HT1080 (cell line): ENCODE measurements at places on chromosomes 7 and 10.

GRCh38 chr10:80170641-80171040, 34.7 kb downstream of the ANXA11 start:
- no peak for DNase-seq

DNA sequence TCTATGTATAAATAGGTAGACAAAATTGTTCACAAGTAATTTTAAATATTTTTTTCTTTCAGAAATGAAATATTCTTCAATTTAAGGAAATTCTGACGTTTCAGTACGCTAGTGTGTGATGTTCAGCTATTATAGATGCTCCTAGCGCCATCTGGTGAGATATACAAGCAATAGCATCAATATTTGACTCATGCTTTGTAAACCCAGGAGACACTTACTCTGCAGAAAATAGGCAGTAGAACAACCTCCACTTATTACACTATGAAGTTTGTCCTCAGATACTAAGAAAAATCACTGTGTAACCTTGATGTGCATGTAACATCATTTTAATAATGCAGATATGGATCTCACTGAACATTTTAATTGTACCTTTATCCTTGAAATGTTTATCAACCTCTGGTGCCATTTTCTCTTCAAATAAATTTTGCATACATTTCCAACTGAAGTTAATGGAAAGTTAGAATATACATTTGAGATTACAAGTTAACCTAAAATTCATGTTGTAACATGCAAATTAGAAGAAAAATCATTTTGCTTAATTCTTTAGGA, 151.5 kb upstream of the FAM3C start:
- peak; percentile 58 for DNase-seq

DNA sequence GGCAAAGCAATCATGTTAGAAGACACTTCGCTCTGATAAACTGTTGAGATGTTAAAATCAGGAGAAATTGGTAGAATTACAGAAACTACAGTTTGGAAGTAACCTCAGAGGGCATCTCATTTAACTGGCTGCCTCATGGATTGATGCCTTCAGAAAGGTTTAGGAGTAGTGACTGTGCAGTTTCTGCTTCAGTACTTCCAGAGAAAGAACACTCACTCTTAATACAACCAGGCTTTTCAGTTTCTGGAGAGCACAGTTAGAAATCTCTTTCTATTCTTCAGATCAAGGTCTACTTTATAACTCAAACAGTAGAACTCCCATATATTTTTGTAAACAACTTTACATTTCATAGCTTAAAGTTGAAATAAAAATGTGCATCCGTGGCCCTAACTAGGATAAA, 1358.9 kb upstream of the LRRTM3 start:
- no peak for DNase-seq

DNA sequence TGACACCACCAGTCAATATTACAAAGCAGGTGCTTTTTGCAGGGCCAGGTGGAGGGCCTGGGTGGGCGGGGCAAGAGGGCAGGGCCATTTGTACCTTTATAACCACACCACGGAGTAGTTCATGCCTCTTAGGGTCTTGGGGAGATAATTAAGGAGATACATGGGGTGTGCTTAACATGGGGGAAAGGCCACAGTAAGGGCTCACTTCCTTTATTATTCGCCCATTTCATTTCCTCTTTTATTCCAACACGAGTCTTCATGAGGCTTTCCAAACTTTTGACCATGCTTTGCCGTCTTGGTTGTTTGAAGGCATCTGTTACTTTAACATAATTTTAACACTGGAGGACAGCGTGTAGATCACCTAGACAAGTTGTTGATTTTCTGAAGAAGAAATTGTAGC, 33.3 kb upstream of the LYZL2 start:
- no peak for DNase-seq

DNA sequence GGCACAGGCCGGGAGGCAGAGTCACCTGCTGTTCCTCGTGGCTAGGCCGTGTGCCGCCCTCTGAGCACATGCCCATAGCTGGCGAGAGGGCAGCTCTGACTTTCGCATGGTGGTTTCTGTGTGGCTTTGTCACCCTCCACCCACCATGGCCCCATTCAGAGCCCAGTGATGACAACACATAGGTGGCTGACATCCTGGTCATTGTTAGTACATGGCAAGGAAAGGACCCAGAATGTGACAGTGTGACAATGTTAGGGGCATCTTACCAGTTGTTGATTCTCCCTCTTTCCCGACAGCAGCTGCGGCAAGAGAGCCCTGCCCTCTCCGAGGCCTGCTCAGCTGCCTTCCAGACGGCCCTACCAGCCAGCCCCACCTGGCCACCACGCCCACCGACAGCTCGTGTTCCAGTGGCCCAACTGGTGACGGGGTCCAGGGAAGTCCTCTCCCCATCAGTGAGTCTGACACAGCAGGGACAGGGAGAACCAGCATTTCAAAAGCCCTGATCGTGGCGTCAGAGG, 52.2 kb downstream of the ZNF467 start:
- DNase-seq, result no peak

DNA sequence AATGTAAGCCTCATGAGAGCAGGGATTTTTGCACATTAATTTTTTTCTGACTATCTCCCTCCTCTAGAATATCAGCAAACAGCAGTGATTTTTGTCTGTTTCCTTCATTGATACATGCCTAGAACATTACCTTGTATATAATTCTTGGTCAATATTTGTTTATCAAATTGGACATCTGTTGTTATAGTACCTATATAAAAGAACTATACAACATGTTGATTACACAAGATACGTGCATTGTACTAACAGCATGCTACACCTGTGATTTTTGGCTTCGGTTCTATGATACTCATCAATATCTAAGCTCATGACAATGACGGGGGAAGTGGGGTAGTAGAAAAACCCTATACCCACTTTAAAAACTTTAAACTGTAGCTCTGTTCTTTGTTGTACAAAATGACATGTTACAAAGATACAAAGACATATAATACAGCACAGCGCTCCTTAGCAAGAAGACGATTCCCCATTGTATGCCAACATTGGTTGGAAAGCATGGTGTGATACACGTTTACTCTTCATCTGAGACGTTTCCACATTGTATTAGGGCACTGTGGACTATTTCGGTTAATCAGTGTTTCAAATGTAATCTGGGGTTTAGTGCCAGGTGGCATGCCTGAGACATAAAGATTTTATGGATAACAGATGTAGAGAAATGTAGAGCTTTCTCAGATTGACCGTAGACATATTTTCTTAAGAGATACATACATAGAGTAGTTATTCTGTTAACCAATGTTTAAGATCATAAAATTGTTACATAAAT, 70.5 kb upstream of the FOXP2 start:
- no peak for DNase-seq

DNA sequence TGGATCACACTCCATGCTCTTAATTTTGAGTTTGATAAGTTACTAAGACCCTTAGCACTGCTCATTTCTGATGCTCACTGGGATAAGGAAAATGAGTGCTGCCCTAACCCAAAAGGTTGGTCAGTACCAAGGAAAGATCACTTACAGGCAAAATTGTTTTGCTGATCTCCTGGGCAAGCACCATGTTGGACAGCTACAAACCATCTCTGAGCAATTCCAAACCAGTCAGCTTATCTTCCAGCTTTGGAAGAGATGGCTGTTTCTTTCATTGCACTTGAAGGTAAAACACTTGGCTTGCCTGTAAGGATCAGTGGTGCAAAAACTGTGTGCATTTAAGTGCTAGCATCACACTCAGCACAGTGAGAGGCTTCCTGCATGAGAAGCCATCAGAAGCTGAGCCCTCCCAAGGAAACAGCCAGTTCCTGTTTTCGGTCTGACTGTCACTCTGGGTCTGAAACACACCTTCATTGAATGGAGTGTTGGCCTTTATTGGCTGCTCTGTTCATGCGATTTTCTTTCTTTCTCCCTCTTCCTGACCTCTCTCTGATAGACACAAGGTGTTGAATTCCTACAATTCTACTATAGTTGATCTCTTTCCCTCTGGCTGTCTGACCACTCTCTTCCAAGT, 126.4 kb upstream of the GHITM start:
- DNase-seq, result no peak

DNA sequence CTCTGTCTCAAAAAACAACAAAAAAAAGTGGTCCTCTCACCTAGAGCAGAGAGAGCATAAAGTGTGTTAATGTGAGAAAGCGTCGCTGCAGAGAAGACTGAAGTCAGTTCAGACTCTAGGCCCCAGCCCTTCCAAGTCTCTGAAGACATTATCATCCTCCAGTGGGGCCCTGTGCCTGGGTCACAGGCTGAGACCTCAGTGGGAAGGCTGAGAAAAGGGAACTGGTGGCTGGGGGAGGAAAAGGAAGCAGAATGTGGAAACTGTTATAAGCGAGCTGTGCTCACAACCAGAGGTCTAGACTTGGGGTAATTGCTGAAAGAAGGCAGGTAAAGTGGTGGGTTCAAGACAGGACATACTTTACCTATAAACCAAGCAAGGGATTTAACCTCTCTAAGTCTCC, 4.9 kb upstream of the RRP12 start:
- no peak for DNase-seq

GRCh38 chr7:98315318-98315993, 34.0 kb downstream of the BRI3 start:
- no peak for DNase-seq

DNA sequence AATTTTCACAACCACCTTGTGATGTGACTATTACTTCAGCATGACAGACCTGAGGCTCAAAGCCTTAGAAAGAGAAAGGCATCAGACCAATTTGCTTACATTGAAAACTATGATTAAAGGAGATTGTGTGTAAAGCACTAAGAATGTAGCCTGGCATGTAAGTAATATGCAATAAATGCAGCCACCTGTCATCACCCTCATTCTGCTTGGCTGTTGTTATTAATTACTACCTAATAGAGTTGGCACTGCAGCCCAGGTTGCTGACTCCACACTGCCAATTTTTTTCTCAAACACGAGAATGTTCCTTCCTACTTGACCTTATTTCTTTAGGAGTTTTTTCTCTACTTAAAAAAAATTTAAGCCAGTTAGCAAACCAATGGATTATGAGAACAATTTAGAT, 61.2 kb upstream of the NPVF start:
- DNase-seq, result no peak

- no peak for DNase-seq
Observed at GRCh38 chr10:482051-482501, 207.4 kb downstream of the DIP2C start.

DNA sequence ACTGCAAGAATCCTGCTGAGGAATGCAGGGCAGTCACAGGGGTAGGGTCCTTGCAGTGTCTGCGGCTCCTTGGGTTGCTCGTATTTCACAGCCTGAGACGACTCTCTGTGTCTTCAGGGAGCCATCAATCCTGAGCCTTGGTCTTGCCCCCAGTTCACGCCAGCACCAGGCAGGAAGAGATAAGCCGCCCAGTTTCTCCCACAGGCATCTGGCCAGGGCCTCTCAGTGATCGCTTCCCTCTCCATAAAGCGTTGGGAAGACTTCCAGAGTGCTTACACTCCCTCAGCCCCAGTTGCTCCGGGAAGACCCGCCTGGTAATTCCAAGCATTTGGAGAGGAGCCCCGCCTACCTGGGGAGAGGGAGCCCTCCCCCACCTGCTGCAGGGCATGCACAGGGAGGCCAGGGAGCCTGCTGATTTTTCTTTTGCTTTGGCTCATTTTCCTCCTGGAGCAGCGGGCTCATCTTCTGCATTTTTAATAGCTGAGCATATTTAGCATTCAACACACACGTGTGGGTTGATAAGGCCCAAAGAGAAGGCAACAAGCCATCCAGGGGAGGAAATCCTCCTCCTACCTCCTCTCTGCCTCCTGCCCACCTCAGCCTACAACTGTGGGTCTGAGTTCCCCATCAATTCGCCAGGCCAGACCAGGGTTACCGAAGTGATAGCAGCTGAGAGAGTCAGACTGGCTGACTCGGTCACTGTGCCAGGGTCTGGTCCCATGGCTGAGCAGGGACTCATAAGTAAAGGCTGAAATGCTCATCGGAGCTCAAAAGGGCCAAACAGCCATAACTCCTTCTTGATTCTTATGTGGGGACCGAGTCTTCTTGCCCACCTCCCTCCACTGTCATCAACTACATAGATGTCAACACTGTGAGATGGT, 74.4 kb upstream of the EFCAB10 start:
- no peak for DNase-seq

- no peak for DNase-seq
Observed at GRCh38 chr10:124040451-124041188, 52.8 kb downstream of the CHST15 start.

DNA sequence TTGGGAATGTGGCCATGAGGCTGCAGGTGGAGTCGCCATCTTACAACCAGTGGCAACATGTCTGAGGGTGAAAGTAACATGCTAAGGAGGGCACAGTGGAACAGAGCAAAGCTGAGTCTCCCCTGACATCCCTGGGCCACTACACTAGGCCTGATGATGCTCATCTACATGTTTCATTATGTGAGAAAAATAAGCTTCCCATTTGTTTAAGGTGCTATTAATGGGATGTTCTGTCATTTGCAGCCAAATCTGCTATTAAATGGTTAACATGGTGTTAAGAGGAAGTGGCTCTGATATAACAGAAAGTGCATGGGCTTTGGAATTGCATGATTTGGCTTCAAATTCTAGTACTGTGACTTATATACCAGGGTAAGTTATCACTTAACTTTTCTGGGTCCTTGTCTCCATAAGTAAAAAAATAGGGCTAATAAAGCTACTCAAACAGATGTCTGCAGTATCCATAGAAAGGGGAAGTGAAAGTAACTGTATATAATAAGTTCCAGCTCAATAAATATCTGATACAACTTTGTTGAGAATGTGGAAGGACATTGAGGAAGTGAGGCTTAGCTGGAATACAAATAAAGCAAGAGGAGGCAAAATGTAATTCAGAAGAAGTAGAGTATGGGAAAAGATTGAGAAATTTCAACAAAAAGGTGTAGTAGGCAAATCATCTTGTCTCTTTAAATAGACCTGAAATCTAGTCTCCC, 158.9 kb downstream of the RTKN2 start:
- no peak for DNase-seq

GRCh38 chr7:143516981-143517380, 39.3 kb downstream of the TAS2R41 start:
- DNase-seq, result no peak

DNA sequence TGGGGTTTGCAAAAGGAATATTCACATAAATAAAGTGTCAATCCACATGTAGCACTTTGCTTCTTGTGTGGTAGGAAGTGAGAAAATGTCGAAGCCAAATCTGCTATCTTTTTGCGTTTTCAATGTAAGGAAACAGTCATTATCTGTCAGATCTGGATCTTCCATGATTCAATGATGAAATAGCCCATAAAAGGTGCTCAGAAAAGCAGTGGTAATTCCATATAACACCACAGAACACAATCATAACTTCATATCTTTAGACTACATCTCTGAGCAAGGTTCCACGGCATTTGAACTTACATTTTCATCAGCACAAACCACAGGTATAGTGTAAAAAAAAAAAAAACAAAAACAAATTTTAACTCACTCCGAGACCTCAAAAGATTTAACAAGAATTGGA, 39.9 kb upstream of the EGR2 start:
- no peak for DNase-seq

GRCh38 chr7:55140221-55140940, 121.6 kb downstream of the EGFR start:
- DNase-seq, result no peak

- DNase-seq, result no peak
Observed at GRCh38 chr10:124688386-124688785, 55.8 kb downstream of the FAM53B start.

GRCh38 chr7:150322114-150322832, 882 bp upstream of the LRRC61 start:
- DNase-seq, result no peak
